ENCODE measurements at places on chromosomes 1 and 21.
A peak's percentile ranks its signal among the peaks of the same experiment; 100 is the strongest.

- no peak for DNase-seq
Measured at GRCh38 chr1:213986020-213986924, 1.5 kb upstream of the PROX1 start.

DNA sequence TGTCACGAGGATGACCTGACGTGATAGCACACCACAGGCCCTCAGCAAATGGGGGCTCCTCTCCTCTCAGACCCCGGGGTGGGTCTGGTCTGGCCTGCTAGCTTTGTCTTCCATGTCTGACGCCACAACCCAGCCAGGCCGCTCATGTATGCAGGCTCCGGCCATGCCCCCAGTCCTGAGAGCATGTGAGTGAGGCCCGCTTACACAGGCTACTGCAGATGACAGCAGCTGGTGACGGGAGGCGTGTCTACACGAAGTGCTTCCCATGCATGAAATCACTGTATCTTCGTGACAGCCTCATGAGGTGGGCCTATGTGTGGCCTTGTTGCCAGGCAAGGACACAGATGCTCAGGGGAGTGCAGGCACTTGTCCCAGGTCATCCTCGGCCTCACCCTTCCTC, 16.4 kb downstream of the WNT4 start:
- no peak for DNase-seq

- peak; percentile 52 for DNase-seq
Measured at GRCh38 chr1:165376041-165376810, 19.7 kb upstream of the LMX1A start.

DNA sequence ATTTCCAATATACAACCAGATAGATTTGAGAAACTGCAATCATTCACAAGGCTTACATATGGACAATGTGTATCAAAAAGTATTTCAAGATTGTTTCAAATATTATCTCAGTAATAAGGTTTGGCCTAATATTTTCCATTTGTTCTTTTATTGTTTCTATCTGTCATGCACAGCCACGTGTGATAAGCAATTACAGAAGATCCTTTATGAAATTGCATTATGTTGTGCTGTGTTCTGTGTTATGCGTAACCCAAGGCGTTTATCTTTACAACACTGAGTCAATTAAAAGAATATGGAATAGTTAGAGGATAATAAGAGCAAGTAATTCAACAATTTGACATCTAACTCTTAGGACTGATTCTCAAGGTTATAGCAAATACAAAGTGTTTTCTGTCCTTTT, 1009.3 kb upstream of the PRMT6 start:
- no peak for DNase-seq

DNA sequence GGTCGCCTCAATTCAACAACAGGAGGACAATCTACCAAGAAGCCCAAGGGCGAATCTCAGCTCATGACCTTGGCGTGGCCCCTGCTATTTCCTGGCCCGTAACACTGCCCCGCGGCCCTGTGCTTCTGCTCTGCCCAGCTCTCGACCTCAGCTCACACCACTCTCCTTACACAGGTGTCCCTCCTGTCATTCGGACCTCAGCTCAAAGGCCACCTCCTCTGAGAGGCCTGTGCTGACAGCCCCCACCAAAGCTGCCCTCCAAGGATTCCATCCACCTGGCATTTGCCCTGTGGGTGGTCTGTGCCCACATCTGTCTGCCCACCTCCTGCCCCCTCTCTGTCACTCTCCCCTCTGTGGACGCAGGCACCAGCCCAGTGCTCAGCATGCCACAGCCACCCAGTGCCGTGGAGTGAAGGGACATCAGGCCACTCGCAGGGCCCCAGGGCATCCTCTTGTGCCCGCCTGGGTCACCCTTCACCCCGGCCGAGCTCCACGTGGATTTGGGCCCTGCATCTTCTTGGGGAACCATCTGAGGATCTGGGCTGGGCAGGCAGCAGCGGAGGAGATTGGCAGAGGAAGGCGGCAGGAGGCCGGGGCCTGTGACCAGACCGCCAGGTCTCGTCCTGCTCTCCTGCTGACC, 70.3 kb downstream of the DHRS3 start:
- no peak for DNase-seq

- no peak for DNase-seq
Measured at GRCh38 chr1:183239220-183239742, 53.2 kb downstream of the LAMC2 start.

DNA sequence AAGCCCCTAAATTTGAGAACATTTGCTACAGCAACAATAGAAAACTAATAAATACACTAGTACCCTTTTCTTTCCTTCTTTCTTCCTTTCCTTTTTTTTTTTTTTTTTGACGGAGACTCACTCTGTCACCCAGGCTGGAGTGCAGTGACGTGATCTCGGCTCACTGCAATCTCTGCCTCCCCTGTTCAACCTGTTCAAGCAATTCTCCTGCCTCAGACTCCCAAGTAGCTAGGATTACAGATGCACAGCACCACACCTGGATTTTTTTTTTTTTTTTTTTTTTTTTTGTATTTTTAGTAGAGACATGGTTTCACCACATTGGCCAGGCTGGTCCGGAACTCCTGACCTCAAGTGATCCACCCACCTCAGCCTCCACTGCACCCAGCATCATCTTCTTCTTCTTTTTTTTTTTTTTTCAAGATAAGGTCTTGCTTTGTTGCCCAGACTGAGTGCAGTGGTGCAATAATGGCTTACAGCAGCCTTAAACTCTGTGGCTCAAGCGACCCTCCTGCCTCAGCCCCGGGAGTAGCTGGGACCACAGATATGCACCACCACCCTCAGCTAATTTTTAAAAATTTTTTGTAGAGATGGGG, 19.6 kb upstream of the CBR3 start:
- DNase-seq, result no peak

GRCh38 chr21:15031790-15032357, 32.9 kb downstream of the NRIP1 start:
- peak; percentile 54 for DNase-seq

DNA sequence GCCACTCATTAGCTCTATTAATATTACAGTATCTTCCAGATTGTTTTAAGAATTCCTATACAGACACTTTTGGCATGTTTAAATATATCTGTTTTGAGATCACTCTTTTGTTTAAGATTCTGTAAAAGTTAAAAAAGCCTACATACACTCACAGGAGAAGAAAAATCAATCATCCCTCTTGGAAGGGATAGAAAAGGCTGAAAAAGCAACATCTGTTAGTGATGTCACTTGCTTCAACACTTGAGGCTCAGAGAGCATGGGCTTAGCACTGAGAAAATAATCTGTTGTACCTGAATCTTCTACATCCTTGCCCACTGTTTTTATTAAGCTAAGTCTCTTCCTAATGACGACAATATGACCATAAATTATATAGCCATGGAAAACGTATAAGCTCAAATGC, 127.0 kb downstream of the ZP4 start:
- no peak for DNase-seq

DNA sequence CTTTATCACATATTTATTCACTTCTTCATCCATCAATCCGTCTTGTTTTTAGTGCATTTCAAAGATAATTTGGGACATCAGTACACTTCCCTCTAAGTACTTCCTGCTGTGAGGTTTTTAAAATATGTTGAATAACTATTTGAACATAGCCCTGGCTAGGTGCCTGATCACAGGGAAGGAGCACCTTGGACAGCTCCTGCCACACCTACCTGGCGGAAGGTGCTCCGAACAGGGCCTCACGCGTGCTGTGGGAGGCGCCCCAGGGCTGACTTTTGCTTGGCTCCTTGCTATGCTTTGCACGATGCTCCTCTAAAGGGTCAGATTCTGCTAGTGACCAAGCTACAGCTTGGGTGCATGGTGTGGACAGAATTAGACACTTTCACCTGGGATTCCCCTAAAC, 4.9 kb upstream of the ATXN7L2 start:
- DNase-seq, result peak; percentile 15

GRCh38 chr1:62038594-62039284, 155.9 kb upstream of the L1TD1 start:
- DNase-seq, result no peak

- DNase-seq, result peak; percentile 68
Measured at GRCh38 chr1:45282351-45282750, 44.3 kb upstream of the HPDL start.

DNA sequence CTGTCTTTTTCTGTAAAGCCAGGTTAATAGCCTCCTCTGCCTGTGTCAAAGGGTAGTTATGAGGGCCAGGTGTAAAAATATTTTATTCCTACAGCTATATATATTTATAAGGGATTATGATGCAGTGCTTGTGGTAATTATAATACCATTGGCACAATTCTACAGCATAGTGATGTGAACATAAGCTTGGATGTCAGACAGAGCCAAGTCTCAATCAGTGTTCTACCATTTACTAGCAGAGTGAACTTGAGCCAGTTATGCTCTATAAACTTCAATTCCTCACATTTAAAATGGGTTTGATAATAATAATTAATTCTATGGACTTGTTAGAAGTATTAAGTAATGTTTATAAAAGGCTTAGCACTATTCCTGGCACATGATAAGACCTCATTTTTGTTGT, 151.5 kb upstream of the L1TD1 start:
- no peak for DNase-seq

GRCh38 chr1:234743791-234744611, 134.0 kb upstream of the IRF2BP2 start:
- DNase-seq, result peak; percentile 38

- DNase-seq, result no peak
Measured at GRCh38 chr1:12640958-12641272, 3.0 kb upstream of the AADACL4 start.

DNA sequence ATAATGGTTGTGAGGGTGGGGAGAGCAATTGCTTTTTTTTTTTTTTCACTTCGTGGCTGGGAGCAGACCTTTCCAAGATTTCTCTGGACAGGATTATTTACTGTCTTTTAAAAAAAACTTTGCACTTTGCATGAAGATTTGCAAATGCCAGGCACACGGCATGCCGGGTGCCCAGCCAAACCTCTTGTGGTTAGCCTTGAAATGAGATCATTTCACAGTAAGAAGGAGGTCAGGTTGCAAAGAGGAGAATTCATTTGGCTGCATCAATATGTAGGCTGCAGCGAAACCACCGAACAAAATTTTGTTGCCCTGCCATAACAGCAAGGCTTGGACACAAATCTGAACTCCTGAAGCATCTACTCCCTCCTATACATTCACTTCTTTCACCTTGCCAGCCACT, 36.5 kb upstream of the KCND3 start:
- no peak for DNase-seq

GRCh38 chr1:44559330-44559729, 115.0 kb downstream of the TMEM53 start:
- no peak for DNase-seq

- peak; percentile 23 for DNase-seq
Measured at GRCh38 chr1:64302971-64303370, 99.5 kb downstream of the UBE2U start.

GRCh38 chr1:21939650-21940374, 2.7 kb upstream of the HSPG2 start:
- peak; percentile 93 for DNase-seq

- no peak for DNase-seq
Measured at GRCh38 chr1:41888756-41889155, 30.0 kb downstream of the HIVEP3 start.

- DNase-seq, result no peak
Measured at GRCh38 chr1:212914789-212915188, 35.6 kb upstream of the VASH2 start.

- no peak for DNase-seq
Measured at GRCh38 chr1:232282498-232282897, 347.4 kb downstream of the SIPA1L2 start.

GRCh38 chr1:11311816-11312755, 39.1 kb downstream of the UBIAD1 start:
- DNase-seq, result no peak

- DNase-seq, result no peak
Measured at GRCh38 chr1:76059451-76059850, 15.1 kb upstream of the ST6GALNAC3 start.

- no peak for DNase-seq
Measured at GRCh38 chr1:242411901-242412300, 112.6 kb downstream of the PLD5 start.

- peak; percentile 72 for DNase-seq
Measured at GRCh38 chr1:28437264-28437923, 67.9 kb downstream of the PHACTR4 start.

- DNase-seq, result no peak
Measured at GRCh38 chr1:36083219-36083618, 675 bp upstream of the TEKT2 start.

- DNase-seq, result no peak
Measured at GRCh38 chr1:65229754-65230339, 79.5 kb upstream of the DNAJC6 start.

GRCh38 chr1:245870698-245871097, 636.4 kb downstream of the SMYD3 start:
- DNase-seq, result no peak

DNA sequence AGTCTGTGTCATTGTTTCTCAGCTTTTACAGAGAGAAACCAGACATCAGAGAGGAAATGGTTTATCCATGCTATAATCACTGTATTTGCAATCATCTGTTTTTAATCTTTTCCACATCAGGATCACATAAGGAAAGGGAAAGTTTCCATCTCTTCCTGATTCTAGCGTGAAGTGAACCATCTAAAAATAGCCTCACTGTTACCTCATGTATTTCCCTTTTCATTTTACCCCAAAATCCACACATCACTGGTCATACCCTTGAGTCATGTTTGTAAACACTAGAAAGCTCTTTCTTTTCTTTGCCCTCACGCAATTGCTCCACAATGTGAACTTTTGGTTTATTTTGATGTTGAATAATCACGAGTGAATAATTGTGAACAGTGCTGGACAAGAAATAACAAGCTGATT, 146.0 kb downstream of the PLA2G4A start:
- peak; percentile 82 for DNase-seq

GRCh38 chr21:39311164-39311563, 2.3 kb downstream of the BRWD1 start:
- DNase-seq, result no peak

Data from choroid plexus epithelial cell (primary cell).